Right ventricle myocardium inferior (tissue), 1 donor: ENCODE measurements at places on chromosomes 2 and 18. TPM values are rescaled to one million over a fixed set of nuclear protein-coding genes. Genes with fewer than 3 reads are reported as not detected.

The TANC1 gene
- 62.4 TPM for total RNA-seq

The SLC4A3 gene
- 445 TPM for total RNA-seq

The E2F6 gene
- 12.5 TPM for total RNA-seq

The ARHGAP25 gene
- 9.4 TPM for total RNA-seq

The RNF152 gene
- 12.6 TPM for total RNA-seq

The CD302 gene
- total RNA-seq = 21.9 TPM

The CYB5A gene
- 101 TPM for total RNA-seq

The TMEM37 gene
- total RNA-seq = 4.5 TPM

The CD8B2 gene
- total RNA-seq = not detected

The TMEFF2 gene
- total RNA-seq = 0.11 TPM

The PID1 gene
- 8.4 TPM for total RNA-seq

The SCYGR4 gene
- not detected for total RNA-seq

The ADAM23 gene
- total RNA-seq = 69.1 TPM

The GRB14 gene
- total RNA-seq = 22.1 TPM

The COL3A1 gene
- 72.7 TPM for total RNA-seq

The SERPINB11 gene
- not detected for total RNA-seq

The FKBP1B gene
- total RNA-seq = 3.1 TPM

The SMAD7 gene
- total RNA-seq = 12.0 TPM

The PLGLB2 gene
- total RNA-seq = 2.0 TPM

The AQP12A gene
- not detected for total RNA-seq

The EFEMP1 gene
- 75.9 TPM for total RNA-seq

The HOXD8 gene
- total RNA-seq = 0.16 TPM

The NCKAP5 gene
- 4.3 TPM for total RNA-seq

The ACOXL gene
- total RNA-seq = not detected

The NGEF gene
- total RNA-seq = 0.51 TPM

The GALNT3 gene
- total RNA-seq = not detected

The ALS2 gene
- 34.5 TPM for total RNA-seq

The CFAP221 gene
- total RNA-seq = 0.51 TPM

The SCG2 gene
- not detected for total RNA-seq

The HIBCH gene
- total RNA-seq = 21.2 TPM

The SLC23A3 gene
- total RNA-seq = 0.87 TPM

The MAL gene
- 8.7 TPM for total RNA-seq

The GKN1 gene
- total RNA-seq = not detected

The NAT8 gene
- total RNA-seq = not detected

The MBD2 gene
- total RNA-seq = 45.1 TPM

The RSAD2 gene
- total RNA-seq = 3.3 TPM

The CD207 gene
- total RNA-seq = 0.41 TPM
